ENCODE measurements at places on chromosomes 2 and 18.

DNA sequence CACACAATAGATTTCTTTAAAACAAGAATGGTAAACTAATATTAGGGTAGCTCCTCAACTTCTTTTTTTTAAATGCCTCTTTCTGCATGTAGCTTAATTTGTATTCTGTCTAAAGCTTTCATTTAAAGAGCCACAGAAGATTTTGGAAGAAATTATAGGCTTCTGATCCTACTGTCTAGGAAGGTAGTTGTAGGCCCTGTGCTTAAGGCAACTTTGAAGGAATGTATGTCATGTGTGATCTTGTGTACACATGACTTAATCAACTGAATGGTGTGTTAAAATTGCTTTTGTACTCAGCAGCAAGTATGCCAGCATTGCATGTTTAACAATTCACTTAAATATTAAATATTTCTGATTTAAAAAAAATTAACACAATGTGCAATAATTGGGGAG, 51.5 kb upstream of the LYPD6 start:
- H3K27me3 ChIP-seq: no peaks in the 10 kb centered on the region
- DNase-seq: no peak
- no peaks in the 10 kb centered on the region for H3K4me1 ChIP-seq
- no peaks in the 10 kb centered on the region for H3K36me3 ChIP-seq

- H3K27ac ChIP-seq: no peak overlapping the region
- peaks cover 14% of the 10 kb centered on the region for H3K27me3 ChIP-seq
Observed at GRCh38 chr18:36183987-36184386, 3.3 kb upstream of the MOCOS start.

- peak overlapping the region; percentile 30 for H3K4me3 ChIP-seq
- DNase-seq: no peak
- peaks cover 75% of the 10 kb centered on the region for H3K36me3 ChIP-seq
- no peaks in the 10 kb centered on the region for H3K27me3 ChIP-seq
Observed at GRCh38 chr2:197130318-197130717, 180.3 kb downstream of the ANKRD44 start.

DNA sequence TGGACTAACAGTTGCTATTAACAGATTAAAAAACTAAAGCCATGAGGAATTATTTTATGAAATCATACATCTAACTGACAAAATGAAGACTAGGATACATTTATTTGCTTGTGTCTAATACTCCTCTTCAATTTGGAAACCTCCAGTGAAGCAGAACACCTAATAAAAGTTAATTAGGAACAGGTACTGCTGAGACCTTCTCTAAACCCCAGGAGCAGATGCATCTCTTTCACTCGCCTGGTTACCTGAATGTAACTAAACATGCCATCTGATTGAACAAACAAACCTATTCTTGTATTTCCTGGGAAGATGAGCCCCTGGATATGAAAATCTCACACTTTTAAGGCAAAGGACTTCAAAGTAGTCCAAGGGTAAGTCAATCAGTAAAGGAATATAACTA, 898.2 kb downstream of the NRXN1 start:
- no peak overlapping the region for H3K4me3 ChIP-seq
- no peak overlapping the region for H3K27ac ChIP-seq
- H3K4me1 ChIP-seq: no peaks in the 10 kb centered on the region
- H3K27me3 ChIP-seq: no peaks in the 10 kb centered on the region

GRCh38 chr2:139218181-139218580, 438.0 kb upstream of the NXPH2 start:
- H3K27me3 ChIP-seq: no peaks in the 10 kb centered on the region
- no peak overlapping the region for H3K27ac ChIP-seq

- H3K4me1 ChIP-seq: peaks cover 4% of the 10 kb centered on the region
- no peak overlapping the region for H3K4me3 ChIP-seq
- DNase-seq: no peak
Observed at GRCh38 chr2:177467646-177468045, 75.1 kb downstream of the AGPS start.
